ENCODE measurements at places on chromosomes 16 and 17. TPM values are rescaled to one million over a fixed set of nuclear protein-coding genes. Genes with fewer than 3 reads are reported as not detected.

GRCh38 chr17:37742116-37742761, 2.6 kb downstream of the HNF1B start:
- no peak for DNase-seq

DNA sequence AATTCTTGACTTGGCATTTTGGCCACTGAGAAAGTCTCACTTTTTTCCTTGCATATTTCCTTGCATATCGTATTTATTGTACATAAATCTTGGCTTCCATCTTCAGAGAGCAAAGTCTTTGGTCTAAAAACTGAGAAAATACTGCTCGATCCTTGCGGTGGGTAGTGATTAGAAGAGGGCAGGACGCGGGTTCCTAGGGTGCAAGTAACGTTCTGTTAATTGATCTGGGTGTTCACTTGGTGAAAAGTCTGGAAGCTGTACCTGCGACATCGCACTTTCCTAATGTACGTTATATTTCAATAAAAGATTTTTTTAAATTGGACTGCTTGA, 758 bp upstream of the UBALD2 start:
- DNase-seq, result no peak

The KRTAP4-4 gene
- not detected for polyA plus RNA-seq

DNA sequence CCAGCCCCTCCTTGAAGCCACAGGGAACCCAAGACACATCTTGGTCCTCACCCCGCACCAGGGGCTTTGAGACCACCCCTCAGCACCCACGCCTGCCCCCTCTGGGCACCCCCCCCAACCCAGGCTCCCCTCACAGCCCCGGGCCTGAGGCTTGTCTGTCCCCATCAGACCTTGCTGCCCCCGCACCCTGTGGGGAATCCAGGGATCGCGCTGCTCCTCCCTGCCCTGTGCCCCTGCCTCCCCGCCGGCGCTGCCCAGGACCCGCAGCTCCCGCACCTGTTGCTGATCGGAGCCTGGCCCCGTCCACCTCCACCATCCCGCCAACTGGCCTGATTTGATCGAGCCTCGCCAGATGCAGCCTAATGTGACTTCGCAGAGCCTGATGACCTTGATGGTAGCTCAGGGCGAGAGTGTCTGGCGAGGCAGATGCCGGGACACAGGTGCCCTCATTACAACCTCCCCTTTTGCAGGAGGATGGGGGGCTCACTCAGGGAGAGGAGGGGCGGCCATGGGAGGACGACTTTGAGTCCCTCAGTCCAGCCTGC, 29.0 kb downstream of the SLC25A10 start:
- DNase-seq, result no peak

GRCh38 chr16:73878611-73879010, 418.0 kb upstream of the PSMD7 start:
- no peak for DNase-seq

The DDX42 gene
- 16.8 TPM for polyA plus RNA-seq

The CLEC10A gene
- polyA plus RNA-seq, result not detected

The HOXB3 gene
- polyA plus RNA-seq, result not detected

- DNase-seq, result peak; percentile 73
Observed at GRCh38 chr17:30958187-30958586, 12.7 kb upstream of the RNF135 start.

The GJD3 gene
- not detected for polyA plus RNA-seq

DNA sequence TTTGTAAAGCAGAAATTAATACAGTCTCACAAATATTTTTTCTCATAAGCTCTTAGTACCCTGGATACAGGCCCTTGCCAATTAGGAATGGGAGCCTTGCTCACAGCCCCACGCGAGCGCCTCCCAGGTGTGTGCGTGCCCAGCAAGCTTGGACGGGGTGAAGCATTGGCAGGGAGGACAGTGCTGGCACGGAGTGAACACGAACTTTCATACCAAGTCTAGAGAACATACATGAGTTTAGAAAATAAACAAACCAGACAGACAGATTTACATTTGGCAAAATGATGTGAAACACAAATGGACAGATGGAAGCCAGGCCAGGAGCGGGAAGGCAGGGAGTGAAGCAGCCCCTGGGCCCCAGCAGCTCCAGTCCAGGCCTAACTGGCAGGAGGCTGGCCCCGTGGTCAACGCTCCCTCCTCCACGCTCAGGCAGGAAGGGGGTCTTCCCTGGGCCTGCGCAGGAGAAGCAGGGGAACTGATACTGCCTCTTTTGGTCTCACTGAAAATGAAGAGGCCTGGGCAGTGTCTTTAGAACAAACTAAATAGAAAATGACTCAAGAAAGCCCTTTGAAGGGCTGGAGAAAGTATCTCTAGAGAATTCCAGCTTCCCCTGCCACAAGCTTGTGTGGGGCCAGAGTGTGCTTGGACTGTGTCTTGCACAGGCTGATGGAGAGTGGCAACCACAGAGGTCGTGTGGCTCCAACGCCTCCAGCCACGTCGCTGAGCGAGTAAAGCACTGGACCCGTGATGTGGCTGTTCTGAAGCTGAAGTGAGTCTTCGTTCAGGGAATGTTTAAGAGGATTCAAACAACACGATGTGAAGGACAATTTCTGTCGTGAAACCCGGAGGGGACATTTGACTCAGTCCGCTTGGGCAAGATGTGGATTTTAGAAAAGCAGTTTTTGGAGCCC, 9.9 kb upstream of the FOXJ1 start:
- DNase-seq, result no peak

- no peak for DNase-seq
Observed at GRCh38 chr17:21355586-21355985, 20.6 kb upstream of the KCNJ12 start.

The PRCD gene
- 21.6 TPM for polyA plus RNA-seq

DNA sequence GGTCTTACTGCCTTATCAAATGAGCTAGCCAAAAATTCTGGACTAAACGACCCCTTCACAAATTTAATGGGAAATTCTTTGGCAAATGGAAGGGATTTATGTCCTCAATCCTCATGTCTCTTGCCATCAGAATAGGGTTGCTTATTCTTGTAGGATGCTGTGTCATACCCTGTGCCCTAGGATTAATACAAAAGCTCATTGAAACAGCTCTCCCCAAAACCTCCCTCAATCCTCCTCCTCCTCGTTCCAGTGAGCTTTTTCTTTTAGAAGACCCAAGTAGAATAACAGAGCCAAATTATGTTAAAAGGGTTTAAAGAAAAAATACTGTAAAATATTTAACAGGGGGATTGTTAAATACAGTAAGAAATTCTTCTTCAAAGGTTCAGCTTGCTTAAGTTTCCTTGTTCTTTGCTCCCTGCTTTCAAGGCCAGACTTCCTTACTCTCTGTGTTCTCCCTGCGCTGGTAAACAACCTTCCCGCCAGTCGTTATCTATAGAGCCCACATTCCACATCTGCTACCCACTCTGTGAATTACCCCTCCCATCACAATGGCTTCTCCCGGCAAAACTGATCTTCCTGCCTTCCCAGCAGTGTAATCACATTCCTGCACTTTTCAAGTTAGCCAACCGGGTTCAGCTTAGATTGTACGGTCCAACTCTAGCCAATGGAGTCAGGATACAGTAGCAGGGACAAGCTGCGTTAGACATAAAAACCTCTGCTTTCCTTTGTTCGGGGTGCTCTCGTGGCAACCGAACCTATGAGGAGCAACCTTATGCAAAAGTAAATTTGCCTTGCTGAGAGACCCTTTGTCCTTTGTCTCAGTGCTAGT, 9.7 kb downstream of the HPR start:
- DNase-seq, result no peak

GRCh38 chr17:46191322-46192188, 1.7 kb downstream of the KANSL1 start:
- no peak for DNase-seq
